ENCODE measurements at places on chromosomes 6 and 20. TPM values are rescaled to one million over a fixed set of nuclear protein-coding genes. Genes with fewer than 3 reads are reported as not detected.

DNA sequence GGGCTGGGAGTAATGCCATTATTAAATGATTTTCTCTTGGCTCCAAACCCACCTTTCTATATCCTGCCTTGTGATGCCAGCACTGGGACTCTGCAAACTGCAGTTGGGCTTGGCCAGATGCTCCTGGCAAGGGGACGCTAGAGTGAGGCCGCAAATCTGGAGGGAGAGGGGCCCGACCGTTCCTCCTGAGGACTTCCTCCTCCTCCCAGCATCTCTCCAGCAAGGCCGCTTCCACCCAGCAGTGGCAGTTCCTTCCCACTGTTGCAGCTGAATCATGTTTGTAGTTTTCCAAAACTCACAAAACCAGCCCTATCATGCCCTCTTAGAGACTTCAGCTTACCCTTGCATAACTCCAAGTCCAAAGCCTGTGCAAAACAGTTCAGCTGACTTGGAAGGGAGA lies 244.4 kb downstream of the FOXA2 start:
- no peak for ATAC-seq

MOXD1 gene
- total RNA-seq: 31.6 TPM

- no peak for ATAC-seq
Measured at GRCh38 chr6:167409694-167410093, 84.8 kb downstream of the TTLL2 start.

DNA sequence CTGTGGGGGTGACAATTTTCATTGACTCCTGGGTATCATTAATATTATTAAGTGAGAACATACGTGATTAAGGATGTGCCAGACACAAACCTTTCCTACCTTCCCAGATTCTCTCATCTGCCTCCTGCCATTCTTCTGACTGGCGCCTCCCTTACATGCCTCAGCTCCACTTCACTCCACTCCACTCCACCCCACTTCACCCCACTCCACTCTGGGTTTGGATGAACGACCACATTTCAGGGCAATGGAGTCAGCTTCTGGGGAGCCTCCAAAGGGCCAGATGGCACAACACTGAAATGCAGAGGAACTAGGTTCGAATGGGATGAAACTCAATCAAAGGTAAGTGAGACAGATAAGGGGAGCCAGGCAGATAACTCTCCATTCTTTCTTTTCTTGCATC lies 40.5 kb upstream of the LRRC1 start:
- no peak for ATAC-seq

LCA5 gene
- total RNA-seq: 8.3 TPM

ZBTB46 gene
- 16.8 TPM for total RNA-seq

MCHR2 gene
- not detected for total RNA-seq

DNA sequence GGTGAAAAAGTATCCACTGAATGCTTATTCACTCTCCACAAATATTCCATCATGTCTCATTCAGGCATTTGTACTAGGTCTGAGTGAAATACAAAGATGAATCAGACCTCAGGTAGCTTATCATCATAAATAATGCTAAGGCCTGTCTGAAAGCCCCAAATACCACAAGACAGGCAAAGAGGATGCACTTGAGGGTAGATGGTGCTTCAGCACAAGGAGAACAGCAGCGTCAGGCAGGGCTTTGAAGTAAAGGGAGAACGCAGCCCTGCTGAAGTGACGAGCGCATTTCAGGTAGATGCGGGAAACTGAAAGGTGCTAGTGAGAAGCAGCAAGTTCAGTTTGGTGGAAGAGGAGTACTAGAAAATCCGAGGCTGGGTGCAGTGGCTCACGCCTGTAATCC lies 38.7 kb downstream of the MAP3K5 start:
- no peak for ATAC-seq

- no peak for ATAC-seq
Measured at GRCh38 chr20:56166781-56167465, 81.6 kb upstream of the MC3R start.

GRCh38 chr6:39688494-39688893 lies 36.7 kb downstream of the KIF6 start:
- no peak for ATAC-seq

DNA sequence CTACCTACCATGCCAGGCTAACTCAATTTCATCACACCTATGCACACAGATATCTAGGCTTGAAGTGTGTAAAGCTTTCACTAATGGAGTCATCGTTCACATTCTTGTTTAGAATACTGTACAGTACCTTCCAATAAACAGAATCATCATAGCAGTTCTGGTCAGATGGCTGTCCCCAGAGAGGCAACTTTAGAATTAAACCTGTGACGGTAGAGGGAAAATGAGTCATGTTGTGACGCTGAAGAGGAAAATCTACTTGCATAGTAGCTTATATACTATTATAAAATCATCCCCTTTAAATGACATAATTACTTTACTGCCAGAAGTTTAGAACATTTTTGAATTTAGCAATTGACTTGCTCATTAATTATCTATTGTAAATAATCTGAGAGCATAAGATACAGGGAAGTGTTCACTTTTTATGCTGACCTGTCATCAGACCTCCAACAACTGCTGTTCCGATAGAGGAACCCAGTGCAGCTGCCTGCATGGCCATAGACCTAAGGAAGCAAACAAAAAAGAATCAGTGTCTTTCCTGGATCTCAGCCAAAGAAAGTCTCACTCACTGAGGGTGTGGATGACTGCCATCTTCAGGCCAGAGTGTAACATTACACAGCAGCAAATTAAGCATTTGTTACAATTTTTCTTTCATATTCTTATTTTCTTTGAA lies 29.8 kb downstream of the RHAG start:
- ATAC-seq: peak; percentile 53

DNA sequence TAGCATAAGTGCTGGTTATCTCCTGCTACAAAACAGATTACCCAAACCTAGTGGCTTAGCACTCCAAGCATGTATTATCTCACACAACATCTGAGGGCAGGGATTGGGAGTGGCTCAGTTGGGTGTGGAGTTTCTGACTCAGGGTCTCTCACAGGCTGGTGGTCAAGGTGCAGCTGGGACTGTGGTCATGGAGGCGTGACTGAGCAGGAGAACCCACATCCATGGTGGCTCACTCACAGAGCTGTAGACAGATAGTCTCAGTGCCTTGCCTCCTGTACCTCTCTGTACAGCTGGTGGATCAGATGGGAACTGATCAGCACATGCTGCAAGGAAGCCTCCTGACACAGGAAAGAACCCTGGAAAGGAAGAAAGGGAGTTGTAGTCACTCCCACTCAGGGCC lies 83.1 kb upstream of the CST7 start:
- ATAC-seq: no peak

THBS2 gene
- 4.1 TPM for total RNA-seq

CTAGE9 gene
- 0.13 TPM for total RNA-seq

ADGRB3 gene
- total RNA-seq: 48.0 TPM

SAMD10 gene
- total RNA-seq: 5.1 TPM

DNA sequence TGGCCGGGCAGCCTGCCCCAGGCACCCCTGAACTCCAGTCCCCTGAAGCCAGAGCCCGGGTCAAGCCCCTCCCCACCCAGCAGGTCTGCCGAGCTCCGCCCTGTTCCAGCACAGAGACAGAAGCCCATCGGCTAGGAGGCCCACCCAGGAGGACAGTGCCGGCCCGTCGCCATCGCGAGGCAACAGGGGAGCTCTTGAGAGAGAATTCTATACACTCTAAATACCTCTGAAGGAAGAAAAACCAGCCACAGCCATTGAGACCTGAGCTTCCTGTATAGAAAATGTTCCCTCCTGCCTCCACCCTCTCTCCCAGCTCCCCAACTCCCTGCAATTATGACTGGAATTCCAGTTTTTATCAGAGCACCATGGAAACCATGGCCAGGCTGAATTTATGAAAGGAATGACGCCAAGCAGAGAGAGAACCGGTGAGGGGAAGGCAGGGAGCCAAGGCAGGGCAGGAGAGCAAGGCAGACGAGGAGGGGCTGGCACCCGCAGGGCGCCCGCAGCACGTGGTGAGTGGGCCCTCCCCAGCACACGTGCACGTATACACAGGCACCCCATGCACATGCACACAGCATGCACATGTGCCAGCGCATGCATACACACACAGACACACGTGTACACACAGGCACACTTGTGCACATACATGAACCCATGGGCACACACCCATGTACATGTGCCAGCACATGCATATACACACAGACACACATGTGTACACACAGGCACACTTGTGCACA lies 27.6 kb upstream of the MRGBP start:
- peak; percentile 61 for ATAC-seq

DNA sequence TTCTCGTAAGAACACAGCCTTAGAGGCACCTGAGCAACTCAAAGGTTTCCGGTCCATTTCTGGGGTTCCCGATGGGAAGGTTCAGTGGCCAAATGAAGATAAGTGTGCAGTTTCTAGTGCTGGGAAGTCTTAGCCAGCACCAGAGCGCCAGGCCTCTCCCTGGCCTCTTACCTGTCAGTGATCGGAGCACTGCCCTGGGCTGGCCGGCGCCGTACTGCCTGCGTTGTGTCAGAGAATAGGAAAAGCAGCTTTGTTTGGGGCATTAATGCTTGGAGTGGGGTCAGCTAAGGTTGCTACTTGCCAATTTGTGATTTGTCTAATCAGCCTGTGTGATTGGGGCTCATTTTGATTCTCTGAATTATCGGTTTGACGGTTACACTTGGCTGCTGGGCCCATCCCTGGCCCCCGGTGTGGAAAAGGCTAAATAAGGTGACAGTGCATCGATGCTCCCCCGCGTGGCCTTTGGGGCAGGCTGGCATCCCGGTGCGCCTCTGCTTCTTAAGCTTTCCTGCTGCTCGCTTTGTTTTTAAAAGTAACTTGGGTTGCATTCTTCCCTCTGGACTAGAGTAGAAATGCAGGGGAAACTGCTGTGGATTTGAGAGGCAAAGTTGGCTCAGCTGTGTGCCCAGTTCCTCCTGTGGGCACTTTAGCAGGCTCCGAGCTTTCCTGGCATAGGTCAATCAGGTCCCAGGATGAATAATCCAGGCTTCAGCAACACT lies 51.8 kb downstream of the TCP11 start:
- no peak for ATAC-seq

DNA sequence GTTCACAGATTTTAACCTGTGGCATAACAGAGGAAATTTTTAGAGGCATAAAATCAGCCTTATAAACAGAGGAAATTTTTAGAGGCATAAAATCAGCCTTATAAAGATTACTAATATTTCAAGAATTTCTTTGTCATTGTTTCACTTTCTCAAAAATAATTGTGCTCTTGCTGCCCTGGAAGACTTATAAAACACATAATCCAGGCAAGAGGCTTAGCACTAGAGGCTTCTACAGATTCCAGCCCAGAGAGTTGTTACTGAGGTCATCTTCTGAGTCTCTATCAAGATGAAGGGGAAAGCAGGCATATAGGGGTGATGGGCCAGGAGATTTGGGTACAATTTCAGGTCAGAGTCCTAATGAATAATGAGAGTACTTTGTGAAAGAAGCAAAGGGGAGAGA lies 85.7 kb downstream of the RFPL4B start:
- no peak for ATAC-seq

PPP1R3G gene
- total RNA-seq: 4.8 TPM

GRCh38 chr20:62392077-62392418 lies 5.1 kb downstream of the RPS21 start:
- ATAC-seq: no peak

GRCh38 chr6:52399511-52400312 lies 20.4 kb upstream of the EFHC1 start:
- ATAC-seq: no peak

GRCh38 chr6:38171997-38172738 lies 352.6 kb downstream of the ZFAND3 start:
- no peak for ATAC-seq

DNA sequence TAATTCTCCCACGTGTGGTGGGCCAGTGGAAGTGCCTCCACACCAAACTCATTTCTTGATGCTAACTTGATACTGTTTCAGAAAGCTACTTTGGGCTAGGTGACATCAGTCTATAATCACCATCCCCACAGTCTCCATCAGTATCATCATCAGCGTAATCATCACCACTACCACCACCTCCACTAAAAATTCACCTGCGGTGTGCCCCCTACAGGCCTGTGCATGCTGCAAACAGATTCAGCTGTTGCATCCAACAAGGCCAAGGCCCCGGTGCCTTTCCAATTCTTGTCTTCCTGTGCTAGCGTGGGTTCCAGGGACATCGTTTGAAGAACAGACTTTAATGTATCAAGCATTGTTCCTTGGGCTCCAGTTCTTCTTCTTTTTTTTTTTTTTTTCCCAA lies 201.3 kb upstream of the EXOC2 start:
- ATAC-seq: no peak

DNA sequence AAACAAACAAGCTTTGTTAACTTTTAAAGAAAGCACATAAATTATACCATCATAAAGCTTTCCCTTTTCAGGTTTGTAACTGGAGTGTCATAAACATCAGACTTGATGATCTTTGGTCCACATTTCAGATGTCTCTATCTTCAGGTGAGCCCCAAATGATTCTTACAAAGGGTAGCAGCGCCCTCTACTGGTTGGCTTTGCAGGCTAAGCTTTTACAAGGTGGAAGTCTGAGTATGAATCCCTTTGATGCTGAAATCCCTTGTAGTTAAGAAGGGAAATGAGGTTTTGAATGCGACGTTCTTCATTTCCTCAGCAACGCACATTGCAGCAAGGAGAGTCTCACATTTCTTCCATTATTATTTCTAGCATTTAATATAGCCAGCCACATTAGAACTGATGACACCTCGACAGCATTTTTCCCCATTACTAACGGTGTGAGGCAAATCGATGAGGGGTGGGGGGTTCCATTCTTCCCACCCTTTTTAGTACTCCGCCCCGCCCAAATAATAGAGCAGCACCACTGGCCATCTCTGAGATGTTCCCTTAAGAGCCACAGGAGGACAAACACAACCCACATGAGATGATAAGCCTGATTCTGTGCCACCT lies 126.3 kb upstream of the NT5E start:
- peak; percentile 80 for ATAC-seq

GRCh38 chr20:19908576-19908975 lies 108.6 kb upstream of the NAA20 start:
- no peak for ATAC-seq

MAP3K5 gene
- total RNA-seq: 1.1 TPM

- ATAC-seq: peak; percentile 92
Measured at GRCh38 chr6:30672445-30673253, at the start of gene DHX16. Gene DHX16, minus strand, starts transcription at chr6:30673006. Its CDS starts 165 bp downstream, at chr6:30672841.

IL17A gene
- not detected for total RNA-seq

DNA sequence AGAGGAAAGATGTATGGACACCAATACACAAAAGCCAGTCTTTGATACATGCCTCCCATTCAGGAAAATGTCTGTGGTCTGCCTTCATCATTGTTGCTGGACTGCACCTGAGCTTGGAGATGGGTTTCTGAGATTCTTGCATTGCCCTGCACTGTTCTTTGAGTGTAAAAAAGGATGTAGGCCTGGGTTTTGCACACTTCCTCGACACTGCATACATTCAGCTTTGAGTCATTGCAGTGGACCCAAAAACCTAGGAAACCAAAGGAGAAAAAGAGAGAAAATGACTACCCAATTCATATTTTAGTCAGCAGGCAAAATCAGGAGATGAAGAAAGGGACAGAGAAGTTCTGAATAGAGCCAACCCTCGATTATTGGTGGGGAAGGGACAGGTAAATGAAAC lies 9.0 kb downstream of the TOMM6 start:
- ATAC-seq: no peak

IMPG1 gene
- 0.27 TPM for total RNA-seq

Measured in motor neuron (in vitro differentiated cells).